Activated naive CD4-positive, alpha-beta T cell (primary cell): ENCODE measurements at places on chromosomes 5 and 9.

GRCh38 chr5:95668216-95668615, 14.6 kb downstream of the SPATA9 start:
- DNase-seq = no peak

DNA sequence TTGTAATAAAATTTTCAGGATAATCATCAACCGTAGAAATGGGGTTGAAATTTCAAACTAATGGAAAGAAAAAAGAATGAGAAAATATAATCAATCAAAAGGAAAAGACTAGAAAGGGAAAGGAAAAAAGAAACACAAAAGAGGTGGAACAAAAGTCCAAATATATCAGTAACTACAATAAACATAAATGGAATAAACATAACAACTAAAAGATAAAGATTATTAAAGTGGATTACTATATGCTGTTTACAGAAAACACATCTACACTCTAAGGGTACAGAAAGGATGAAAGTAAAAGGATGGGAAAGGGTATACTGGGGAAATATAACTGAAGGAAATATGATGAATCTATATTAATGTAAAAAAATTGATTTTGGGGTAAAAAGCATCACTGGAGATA, 43.0 kb downstream of the AHRR start:
- DNase-seq = no peak

- no peak for DNase-seq
These were observed 31.2 kb downstream of the KCNMB1 start for GRCh38 chr5:170357955-170358444.

DNA sequence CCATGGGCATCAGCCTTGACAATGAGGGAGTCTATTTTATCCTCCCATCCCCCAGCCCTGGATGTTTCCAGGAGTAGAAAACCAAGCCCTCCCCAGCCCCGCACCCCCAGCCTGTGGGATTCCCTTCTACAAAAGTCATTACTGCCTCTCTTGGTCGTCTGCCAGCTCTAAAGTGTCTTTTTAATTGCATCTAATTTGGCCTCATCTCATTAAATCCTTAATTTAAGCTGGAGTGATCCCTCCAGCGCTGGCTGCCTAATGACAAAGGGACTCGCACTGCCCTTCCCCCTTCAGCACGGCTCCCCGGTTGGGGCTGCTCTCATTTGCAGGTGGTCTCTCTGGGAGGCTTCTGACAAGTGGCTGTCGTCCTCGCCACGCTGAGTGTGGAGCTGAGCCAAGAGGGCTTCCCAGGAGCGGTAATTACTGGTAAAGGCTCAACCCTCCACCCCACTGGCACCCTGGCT, 107.9 kb upstream of the ALDH1B1 start:
- no peak for DNase-seq

DNA sequence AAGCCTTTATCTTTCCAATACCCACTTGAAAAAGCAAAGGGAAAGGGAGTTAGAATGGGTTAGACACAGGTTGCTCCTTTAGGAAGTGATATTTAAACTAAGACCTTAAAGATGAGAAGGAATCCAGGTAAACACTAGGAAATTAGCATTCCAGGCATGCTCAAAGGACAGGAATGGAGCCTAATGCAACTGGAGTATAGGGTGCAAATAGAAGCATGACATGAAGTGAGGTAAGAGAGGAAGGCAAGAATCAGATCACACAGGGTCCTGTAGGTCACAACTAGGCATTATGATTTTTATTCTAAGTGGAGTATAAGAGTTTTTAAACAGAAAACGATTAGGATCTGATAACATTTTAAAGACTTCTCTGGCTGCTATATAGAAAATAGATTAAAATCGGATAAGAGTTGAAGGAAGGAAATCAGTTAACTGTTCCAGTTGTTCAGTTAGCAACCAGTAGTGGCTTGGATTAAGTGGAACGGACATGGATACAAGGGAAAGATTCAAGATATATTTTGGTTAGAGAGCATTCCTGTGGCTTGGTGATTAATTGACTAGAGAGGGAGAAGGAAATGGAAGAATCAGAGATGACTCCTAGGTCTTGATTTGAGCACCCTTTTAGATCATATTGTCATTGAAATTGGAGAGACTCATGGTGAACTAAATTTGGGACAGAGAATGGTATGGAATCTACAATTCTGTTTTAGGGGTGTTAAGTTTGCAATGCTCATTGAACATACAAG, 95.9 kb downstream of the FBXO4 start:
- no peak for DNase-seq
